ENCODE measurements at places on chromosomes 3 and 15. TPM values are rescaled to one million over a fixed set of nuclear protein-coding genes. Genes with fewer than 3 reads are reported as not detected.

Gene COLQ
- 0.43 TPM for total RNA-seq

Gene CSTA
- not detected for total RNA-seq

Gene CPLX3
- total RNA-seq, result not detected

Gene HIGD2B
- 0.32 TPM for total RNA-seq

Gene CCDC51
- total RNA-seq, result 15.5 TPM

Data from fibroblast of villous mesenchyme (primary cell).